ENCODE measurements at places on chromosomes 16 and 17.
A peak's percentile ranks its signal among the peaks of the same experiment; 100 is the strongest.

- DNase-seq: no peak
Observed at GRCh38 chr16:27786221-27786922, 236.4 kb downstream of the KATNIP start.

DNA sequence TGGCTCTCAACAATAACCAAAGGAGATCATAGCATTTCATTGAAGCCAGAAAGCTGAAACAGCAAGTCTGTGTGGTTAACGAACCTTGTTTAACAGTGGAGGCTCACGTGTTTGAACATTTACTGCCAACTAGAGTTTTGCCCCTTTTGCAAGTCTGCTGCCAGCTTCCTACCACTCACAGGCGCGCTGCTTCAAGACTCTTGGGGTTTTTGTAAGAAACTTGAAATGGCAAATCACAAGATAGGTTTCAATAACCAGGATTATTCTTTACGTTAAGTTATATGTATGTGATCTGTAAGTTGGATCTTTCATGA, 1.2 kb downstream of the SNTB2 start:
- no peak for DNase-seq

DNA sequence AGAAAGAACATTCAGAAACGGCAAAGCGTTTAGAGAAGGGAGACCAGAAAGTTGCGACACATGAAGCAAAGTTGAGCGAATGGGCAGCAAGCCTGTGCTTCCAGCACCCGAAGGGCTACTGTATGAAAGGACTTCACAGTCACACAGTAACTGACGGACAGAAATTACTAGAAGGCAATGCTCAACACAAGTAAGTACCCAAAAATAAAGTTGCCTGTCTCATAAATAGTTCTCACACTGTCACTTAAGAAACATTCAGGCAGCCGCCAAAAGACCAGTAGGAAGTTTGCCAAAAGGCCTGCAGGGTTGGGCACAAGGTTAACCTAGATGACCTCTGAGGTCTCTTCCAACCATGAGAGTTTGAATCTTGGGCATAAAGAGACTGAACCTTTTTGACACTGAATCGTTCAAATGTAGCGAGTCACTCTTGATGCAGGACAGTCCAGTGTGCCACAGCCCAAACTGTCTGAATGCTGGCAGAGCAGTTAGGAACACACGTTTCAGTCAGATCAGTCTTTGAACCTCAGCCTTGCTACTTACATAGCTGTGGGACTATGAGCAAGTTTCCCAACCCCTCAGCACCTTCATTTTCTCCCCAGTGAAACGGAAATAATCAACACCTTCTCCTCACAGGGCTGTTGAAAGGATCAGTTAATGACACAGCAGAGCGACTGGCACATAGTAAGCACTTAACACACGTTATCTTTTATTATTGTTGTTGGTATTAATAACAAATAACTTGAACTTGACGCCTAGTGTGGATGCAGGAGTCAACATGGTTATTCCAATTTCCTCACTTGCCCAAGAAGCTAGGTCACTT, 10.4 kb downstream of the NCBP3 start:
- DNase-seq: no peak

- DNase-seq: peak; percentile 81
Observed at GRCh38 chr17:78253946-78254672, 22.7 kb downstream of the TMEM235 start.

- DNase-seq: peak; percentile 86
Observed at GRCh38 chr16:84532291-84532724, 27.8 kb upstream of the MEAK7 start.

DNA sequence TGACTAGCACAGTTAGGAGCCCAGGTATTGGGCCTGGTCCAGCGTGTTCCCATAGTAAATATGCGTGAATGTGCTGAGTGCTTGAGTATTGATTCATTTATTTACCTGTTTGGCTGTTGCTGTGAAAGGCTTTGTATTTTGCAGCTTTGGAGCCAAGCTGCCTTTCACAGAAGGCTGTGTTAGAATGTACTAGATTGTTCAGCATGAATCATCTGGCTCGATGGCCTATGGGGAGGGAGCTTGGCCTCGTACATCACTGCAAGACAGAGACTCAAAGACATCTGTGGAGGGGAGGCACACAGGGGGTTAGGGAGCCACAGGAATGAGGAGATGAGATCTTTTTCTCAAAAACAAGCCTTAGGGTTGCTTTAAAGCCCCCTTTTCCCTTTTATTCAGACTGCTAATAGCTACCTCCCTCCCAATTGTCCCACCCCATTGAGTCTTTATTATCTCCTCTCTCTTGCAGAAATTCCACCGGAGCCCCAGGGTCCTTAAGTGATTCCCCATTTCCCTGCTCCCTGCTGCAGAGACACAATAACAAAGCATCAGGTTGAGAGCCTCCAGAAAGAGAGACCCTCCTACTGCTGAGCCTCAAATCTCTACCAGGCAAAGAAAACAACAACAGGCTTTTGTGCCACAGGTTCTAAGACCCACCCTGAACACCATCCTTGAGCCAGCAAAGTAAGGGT, 307.2 kb downstream of the ABCC12 start:
- peak; percentile 37 for DNase-seq

DNA sequence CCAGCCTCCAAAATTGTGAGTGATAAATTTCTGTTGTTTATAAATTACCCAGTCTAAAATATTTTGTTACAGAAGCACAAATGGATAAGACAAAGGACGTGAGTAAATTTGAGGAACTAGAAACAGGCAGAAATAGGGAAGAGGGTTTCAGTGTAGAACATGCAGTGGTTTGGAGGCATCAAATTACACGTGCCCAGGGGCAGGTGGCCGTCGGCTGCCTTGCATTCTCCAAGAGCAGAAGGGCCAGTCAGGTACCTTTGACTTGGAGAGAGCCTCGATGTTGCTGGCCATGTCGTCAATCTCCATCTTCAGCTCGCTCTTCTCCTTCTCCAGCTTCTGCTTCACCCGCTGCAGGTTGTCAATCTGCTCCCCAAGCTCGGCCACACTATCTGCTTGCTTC, 54.3 kb downstream of the MYH13 start:
- no peak for DNase-seq

- DNase-seq: peak; percentile 13
Observed at GRCh38 chr16:17773698-17774101, 302.9 kb upstream of the XYLT1 start.

Measured in muscle of back (tissue), 13 donors.